ENCODE measurements at places on chromosomes 2 and 18.
A peak's percentile ranks its signal among the peaks of the same experiment; 100 is the strongest.

- no peak for DNase-seq
These were observed 11.3 kb upstream of the DES start for GRCh38 chr2:219406861-219407230.

DNA sequence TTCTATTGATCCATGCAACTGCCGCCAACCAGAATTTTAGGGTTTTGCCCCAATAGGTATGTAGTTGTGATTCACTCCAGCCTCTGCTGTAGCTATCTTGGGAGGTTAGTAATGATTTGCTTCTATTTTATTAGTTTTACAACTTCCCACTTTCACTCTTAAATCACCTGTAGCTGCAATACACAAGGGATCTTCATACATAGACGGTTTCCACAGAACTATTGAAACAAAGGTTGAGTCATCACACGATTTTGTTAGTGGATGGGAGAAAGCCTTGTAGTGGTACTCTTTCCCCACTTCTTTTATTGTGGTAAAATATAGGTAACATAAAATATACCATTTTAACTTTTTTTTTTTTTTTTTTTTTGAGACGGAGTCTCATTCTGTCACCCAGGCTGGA lies 104.2 kb upstream of the SPRED2 start:
- DNase-seq = no peak

GRCh38 chr2:215982465-215982875 lies 30.9 kb downstream of the MREG start:
- DNase-seq = peak; percentile 43

DNA sequence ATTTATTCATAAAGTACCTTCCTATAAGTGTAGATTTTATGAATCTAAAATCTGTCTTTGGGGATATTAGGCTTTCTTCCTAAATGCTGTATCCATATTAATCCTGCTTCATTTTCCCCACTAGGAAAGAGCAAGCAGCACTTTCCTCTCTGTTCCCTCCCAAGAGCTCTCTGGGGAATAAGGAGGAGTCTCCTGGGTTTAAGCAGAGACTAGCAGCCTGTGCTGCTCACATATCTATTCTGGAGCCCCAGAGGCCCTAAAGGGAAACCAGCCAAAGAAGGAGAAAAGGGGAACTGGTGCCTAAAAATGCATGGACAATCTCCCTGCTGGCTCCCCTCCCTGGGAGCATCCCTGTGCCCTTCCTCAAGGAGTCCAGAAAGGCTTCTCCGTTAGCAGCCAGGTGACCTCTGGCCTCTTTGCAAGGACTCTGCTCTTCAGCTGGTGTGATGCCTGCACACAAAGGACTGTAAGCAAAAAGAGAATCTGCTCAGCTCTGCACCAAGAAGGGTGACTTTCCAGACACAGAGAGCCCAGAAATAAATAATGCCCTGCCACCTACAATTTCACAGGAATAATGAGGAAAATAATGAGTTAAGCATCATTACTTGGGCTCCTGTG lies 270.6 kb downstream of the SS18 start:
- no peak for DNase-seq

DNA sequence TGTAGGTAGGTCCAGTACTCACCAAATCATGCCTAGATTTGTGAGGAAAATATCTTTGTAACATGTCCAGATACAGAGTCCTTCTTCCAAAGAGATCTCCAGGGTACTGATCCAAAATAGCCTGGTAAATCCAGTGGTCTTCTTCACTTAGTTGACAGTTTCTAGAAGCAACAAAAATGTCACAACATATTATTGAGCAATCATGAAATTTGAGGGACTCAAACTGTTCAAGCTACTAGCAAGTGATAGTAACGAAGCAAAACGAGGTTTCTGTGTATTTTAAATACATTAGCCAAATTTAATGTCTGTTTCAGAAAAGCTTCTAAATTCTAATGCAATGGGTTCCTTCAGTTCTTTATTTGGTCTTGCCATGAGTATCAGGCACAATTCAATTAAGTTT lies 142.8 kb downstream of the CCDC148 start:
- DNase-seq = no peak
